ENCODE measurements at places on chromosomes 2 and 18.

- no peak for DNase-seq
Observed at GRCh38 chr2:106579750-106580197, 92.6 kb downstream of the CD8B2 start.

- DNase-seq, result no peak
Observed at GRCh38 chr2:57510704-57511103, 535.9 kb upstream of the VRK2 start.

GRCh38 chr2:208939852-208940251 lies 484.0 kb upstream of the MAP2 start:
- DNase-seq, result no peak

DNA sequence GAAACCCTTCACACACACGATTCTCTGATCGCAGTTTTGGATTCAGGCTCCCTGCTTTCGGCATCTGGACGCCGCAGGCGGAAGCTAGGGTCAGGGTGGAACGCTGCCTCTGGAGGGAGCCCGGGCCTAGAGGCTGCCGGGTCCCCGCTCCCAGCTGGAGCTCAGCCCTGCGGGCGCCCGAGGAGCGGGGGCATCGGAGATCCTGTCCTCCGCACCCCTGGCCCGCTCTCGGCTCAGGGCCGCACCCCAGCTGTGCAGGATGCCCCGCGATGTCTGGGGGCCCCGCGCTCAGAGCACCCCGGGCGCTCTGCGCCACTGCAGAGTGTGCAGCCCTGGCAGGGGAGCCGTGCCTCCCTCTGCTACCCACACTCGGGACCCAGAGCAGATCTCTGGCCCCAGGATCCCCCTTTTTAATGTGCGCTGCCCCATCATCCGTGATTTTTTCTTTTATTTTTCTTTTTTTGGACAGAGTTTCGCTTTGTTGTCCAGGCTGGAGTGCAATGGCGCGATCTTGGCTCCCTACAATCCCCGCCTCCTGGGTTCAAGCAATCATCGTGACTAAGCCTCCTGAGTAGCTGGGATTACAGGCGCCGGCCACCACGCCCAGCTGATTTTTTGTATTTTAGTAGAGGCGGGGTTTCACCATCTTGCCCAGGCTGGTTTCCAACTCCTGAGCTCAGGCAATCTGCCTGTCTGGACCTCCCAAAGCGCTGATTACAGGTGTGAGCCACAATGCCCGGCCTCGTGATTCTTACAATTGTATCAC lies 54.8 kb upstream of the TUBA3E start:
- DNase-seq, result no peak

DNA sequence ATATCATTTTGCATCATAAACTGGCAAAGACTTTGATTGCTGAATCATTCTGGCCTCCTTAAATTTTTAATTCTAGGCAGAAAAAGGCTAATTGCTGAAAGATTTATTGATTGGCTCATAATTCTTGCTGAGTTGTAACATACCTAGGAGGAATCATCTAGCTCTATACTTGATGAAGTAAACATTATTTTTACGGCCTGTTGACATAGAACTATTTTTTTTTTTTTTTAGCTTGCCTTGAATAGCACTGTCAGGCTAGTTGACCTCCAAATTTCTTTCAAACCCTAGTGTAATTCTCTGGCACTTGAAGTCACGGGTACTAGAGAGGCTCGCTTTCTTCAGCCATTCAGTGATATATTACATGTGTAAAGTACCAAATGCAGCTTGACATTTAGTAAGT lies 2.8 kb downstream of the SERPINB12 start:
- DNase-seq, result peak; percentile 64

Data from fibroblast of skin of left quadriceps (primary cell).